ENCODE measurements at places on chromosomes 7 and 10.

DNA sequence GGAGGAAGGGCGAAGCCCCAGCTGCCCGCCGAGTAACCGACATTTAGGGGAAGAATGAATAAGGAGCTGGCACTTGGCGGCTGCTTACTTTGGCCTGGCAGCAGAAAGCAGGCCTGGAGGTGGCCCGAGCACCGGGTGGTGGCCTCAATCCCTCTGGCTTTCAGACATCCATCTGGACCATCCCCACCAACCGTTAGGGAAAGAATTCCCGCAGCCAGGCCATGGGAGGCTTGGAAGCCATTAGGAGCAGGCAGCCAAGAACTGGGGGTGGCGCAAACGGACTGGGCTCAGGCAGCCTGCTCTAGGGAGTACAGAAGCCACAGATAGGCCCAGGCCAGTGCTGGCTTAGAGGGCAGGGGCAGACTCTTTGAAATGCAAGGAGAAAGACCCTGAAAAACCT, 132.7 kb downstream of the NEURL1 start:
- no peak for DNase-seq

DNA sequence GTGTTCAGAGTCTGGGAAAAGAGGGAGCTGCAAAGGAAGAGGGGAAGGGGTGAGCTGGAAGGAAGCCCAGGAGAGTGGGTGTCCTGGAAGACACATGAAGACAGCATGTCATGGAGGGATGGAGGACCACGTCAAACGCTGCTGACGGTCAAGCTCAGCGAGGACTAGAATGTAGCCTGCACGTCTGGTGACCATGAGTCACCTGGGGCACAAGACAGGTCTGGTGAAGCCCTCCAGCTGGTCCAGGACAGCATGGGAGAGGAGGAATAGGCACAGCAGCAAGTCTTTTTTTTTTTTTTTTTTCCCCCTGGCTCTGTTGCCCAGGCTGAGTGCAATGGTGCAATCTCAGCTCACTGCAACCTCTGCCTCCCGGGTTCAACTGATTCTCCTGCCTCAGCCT, 19.6 kb upstream of the AMZ1 start:
- peak; percentile 44 for DNase-seq

GRCh38 chr10:5814110-5815107, 1.2 kb upstream of the GDI2 start:
- DNase-seq = peak; percentile 32

DNA sequence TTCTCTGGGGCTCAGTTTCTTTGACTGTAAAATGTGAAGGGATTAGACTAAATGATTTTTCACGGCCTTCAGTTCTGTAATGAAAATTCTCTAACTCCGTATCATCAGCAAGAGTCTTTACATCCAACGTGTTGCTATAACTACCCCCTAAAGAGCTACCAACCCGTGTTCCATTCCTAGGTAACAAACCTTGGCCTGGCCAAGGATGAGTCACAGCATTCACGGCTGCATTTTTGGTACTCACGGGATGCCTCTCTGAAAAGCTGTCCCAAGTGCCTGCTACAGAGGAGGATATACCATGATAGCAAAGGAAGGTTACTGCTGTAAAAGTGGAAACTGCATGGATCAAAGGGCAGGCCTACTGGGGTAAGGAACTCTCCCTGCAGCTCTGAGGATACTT, 5.9 kb downstream of the LRRC4 start:
- peak; percentile 56 for DNase-seq

DNA sequence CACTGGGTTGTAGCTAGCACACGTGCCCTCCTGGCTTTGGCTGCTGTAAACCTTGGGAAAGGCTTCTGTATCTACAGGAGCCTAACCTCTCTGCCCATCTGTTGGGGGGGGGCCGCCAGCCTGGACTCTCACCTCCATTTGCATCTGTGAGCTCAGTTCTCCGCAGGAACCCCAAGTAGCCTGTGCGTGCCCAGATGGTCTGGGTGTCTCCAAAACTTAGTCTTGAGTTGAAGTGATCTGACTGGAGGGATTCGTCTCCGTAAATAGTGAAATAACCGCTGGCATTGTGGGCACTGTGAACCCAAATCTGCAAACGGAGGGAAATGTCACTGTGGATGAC, 147.9 kb downstream of the ZMYND11 start:
- no peak for DNase-seq

- no peak for DNase-seq
These were observed 26.3 kb upstream of the SH3PXD2A start for GRCh38 chr10:103881416-103882284.

GRCh38 chr10:47077386-47077785, 166.2 kb downstream of the PTPN20 start:
- DNase-seq = no peak

All from EH (cell line).